ENCODE measurements at places on chromosomes 3 and 15.

- DNase-seq, result no peak
Measured at GRCh38 chr15:56981160-56981559, 62.7 kb downstream of the TCF12 start.

GRCh38 chr15:91488452-91488851 is 365.1 kb upstream of the SLCO3A1 start:
- no peak for DNase-seq

- no peak for DNase-seq
Measured at GRCh38 chr3:190077395-190078045, 43.2 kb downstream of the P3H2 start.

DNA sequence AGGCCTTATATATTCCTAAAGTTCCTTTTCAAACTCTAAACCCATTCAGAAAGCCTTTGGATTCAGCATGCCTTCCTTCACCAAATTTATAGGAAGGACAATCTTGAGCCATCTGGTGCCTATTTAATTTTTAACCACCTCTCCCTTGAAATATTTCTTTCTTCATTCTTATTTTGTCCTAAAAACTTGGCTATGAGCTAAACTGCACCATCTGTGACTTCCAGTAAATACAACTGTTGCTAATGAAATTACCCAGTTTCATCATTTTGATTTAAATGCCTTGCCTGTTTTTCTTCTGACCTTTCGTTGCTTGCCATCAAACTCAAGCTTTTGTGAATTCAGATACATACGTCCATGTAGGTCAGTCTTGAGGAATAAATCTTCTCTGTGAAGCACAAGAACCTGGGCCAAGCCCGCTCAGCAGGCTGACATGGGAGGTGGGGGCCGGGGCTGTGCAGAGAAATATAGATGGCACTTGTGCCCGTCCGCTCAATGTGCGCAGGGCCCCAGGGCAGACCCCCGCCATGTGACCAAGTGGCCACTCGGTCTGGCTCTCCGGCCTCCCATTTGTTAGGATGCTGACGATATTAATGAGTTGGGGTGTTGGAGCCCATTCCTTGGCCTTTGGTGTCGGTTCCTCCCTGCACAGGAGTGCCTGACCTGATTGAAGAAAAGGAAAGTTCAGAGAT is 335.9 kb downstream of the VPS13C start:
- DNase-seq, result no peak

- DNase-seq, result no peak
Measured at GRCh38 chr3:119401503-119402440, 61.6 kb downstream of the TMEM39A start.

GRCh38 chr3:43753741-43754715 is 63.3 kb downstream of the ABHD5 start:
- no peak for DNase-seq

DNA sequence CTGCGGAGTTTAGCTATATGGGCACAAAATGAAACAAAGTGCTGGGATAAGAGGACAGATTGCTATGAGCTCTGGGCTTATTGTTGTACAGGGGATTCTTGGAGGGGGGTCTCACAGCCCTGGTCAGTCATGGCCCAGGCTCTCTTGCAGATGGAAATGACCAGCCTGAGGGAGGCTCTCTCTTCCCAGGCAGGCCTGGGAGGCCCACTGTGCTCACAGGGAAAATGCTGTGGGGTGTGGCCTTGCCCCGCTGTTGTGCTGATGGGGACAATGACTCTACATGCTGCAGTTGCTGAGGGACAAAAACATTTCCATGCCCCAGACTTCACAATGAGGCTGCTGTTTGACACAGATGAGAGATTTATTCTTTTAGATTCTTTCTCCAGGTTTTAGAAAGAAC is 202.2 kb downstream of the KLF13 start:
- DNase-seq, result no peak

DNA sequence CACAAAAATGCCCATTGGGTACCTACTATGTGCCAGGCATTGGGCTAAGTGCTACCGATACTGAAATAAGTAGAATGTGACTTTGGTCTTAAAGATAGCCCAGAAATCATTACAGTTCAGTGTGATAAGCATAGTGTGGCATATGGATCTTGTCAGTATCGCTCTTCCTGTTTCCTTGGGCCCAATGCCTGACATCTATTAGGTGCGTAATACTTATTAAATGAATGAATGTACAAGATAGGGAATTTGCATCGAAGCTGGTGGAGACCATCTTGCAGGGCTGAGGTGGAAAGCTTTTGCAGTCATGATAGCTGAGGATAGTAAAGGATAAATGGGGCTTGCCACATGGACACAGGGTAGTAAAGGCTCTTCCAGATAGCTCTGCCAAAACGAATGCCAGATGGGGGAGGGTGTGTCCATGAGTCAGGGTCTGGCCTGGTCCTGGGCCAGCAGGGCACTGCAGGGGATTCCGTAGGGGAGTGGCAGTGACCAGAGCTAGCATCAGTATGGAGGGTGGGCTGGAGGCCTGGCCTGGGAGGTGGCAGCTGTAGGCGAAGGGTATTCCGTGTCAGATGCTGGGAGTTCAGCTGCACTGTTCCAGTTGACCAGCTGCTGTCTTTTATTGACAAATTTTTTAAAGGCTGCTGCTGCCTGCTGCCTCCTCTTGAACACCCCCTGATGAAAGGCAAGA is 23.5 kb downstream of the TSEN2 start:
- no peak for DNase-seq

All from stimulated activated naive CD8-positive, alpha-beta T cell treated with anti-CD3 and anti-CD28 coated beads, Interleukin-15, Interleukin-2, amounts not matched to agents 100 U/mL and 50 U/mL, for 24 hours (primary cell).